ENCODE measurements at places on chromosomes 12 and 14.

DNA sequence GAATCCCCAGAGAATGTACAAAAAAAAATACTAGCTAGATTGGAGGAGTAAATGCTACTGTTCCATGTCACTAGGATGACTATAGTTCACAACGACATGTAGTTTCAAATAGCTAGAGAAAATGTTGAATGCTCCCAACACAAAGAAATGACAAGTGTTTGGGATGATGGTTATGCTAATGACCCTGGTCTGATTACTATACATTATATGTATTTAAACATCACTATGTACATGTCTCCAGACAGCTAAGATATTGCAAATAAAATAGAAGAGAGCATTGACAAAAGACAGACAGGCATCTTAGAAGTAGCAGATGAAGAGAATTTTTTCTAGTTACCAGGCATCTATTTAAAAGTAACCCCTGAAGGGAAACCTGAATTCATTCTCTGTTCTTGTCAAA is 281.6 kb upstream of the SLC16A7 start:
- DNase-seq: no peak

DNA sequence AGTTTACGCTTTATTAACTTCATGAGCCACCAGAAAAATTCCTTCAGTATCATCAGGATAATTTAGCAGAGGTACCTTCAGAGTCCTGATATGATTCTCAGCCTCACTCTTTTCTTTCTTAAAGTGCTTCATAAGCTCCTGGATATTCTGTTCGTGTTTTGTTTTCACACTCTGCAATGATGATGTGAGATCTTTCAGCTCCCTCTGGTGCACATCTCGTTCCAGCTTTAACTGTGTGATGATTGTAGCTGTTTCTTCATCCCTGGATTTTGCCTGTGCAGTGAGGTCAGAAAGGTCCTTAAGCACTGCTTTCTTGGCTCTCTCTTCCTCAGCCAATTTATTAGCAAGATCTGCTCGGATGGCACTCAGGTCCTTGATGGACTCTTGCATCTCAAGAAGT is 156.7 kb downstream of the CEP128 start:
- no peak for DNase-seq

DNA sequence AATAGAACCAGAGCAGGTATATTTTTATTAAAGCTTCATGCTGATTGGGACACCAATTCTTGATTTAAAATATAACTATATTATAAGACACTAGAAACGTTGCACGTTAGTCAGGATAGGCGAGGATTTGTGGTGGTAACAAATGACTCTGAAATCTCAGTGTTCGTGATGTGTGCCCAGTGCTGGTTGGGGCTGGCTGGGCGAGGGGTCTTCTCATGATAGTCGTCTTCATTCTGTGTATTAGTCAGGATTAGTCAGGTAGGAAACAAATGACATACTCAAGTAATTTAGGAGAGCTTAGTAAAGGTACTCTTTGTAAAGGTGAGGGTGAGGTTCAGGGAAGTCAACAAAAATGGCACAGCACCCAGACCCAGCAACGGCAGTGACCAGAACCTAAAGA is 73.9 kb upstream of the HIF1A start:
- DNase-seq: no peak

- DNase-seq: no peak
Observed at GRCh38 chr14:100065111-100065871, at the start of gene EVL. EVL (plus strand) TSS chr14:100065422; CDS start chr14:100065501, 79 bp downstream.

GRCh38 chr12:122849352-122850047 is 14.2 kb downstream of the HIP1R start:
- no peak for DNase-seq

DNA sequence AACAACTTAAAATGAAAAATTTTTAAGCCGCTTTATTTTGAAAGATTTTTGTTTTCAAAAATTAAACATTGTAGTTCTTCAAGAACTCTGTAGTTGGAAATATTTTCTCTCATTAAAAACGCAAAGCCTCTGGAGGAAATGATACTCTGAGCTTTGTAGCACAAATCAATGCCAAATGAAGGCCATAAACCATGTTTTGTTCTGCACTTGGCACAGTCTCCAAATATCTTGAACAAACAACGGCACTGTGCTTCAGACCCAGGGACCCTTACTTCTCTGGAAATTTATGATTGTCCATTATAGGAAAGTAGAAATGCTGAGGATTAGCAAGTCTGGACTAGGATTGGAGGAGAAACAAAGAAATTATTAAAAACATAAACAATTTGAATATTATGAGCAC is 160.8 kb upstream of the BMP4 start:
- no peak for DNase-seq

DNA sequence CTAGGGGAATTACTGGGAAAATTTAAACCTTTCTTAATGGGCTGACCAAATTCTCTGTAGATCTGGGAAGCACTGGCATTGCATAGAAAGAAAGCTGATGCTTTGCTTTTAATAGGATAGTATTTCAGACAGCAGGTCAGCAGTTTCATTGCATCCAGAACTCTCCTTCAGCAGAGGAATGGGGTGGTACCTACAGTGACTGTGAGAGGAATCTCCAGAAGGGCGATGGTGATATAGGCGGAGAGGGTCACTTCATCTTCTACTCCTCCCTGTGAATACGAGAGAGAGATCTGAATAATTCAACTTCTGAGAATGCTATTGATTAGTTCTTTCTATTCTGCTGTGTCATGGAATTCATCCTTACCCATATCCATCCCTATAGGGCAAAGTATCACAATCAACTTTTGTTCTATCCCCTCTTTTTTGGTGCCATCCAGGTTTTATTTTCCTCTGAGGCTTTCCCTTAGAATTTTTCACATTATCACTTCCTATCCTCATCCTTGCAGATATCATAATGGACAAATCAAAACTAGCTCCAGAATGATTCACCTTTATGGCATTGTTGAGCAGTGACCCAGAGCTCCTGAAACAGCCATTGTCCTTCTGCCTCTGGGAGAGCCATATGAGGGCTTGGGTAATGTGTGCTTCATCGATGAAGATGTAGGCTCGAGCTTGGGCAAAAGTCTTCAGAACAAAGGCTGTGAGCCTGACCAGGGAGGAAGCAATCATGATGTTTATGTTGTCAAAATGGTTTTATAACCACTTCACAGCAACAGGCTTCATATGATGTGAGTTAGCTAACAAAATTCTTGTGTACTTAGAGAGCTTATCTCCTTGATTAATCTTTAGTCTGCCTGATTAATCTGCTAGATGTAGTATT is 38.3 kb downstream of the A2M start:
- no peak for DNase-seq

DNA sequence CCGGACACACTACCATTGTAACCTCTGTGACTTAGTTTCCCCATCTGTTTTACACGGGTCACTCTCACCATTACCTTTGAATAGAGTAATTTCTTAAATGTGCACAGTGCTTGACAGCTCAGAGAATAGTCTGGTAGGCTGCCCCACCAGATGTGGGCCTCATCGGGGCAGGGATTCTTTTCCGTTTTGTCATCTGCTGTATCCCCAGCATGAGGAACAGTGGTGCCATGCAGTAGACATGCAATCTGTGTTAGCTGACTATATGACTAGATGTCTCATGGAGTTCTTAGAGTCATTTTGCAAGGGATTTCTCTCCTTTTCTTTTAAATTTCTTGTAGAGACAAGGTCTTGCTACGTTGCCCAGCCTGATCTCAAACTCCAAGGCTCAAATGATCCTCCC is 44.9 kb upstream of the PLEKHG3 start:
- no peak for DNase-seq

DNA sequence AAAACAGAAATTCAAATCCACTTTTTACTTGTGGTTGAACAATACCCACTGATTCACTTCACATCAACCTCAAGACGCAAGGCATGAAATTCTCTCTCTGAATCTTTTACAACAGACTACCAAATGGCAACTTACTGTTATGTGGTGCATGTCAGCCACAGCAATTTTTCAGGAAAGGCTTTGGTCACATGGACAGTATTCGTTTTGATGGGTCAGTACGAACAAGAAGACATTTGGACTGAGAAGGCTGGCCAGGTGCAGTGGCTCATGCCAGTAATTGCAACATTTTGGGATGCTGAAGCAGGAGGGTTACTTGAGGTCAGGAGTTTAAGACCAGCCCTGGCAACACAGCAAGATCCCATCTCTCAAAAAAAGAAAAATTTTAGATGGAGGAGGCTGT is 144.0 kb downstream of the SEC23A start:
- no peak for DNase-seq

DNA sequence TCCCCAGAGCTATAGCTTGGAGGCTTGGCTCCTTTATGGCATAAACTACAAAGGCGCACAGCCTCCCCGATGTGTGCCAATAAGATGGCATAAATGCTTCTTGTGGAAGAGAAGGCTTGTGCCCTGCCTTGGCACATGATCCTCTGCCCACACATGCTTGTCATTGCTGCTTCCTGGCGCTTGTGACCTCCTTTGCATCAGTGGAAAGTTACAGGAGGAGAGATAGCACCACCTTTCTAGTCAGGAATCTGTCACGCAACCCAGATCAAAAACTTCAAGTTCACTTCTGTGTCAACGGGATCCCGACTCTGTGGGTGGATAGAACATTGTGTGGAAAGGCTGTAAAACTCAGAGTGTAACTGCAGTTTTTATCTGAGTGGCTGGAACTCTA is 183.8 kb upstream of the HIF1A start:
- DNase-seq: no peak

DNA sequence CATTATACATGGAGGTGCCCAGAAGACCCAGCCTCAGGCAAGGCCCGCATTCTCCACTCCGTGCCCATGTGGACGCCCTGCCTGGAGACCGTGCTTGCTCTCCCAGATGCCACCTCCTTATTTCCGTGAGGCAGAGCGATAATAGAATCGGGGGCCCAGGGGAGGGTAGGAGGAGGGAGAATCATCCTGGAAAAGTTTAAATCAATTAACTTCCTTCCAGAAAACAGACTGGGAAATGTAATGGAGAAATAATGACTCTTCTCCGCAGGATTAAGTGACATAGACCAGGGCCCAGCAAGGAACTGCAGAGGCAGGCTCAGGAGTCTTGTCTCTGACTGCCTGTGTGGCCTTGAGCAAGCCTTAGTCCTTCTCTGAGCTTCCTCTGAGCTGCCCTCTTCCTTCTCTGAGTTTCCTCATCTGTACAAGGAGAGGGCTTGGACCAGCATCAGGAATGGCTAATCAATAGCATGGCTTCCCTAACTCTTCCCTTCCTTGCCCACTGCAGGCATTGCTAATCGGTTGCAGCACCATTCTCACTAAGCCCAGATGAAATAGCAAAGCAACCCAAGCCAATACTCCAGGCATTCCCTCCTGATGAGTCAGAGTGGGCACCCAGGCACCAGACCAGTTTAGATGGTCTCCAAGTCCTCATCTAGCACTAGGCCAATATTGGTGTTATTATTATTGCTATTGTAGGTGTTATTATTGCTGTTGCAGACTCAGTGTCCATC is 11.3 kb upstream of the FAM222A start:
- no peak for DNase-seq

DNA sequence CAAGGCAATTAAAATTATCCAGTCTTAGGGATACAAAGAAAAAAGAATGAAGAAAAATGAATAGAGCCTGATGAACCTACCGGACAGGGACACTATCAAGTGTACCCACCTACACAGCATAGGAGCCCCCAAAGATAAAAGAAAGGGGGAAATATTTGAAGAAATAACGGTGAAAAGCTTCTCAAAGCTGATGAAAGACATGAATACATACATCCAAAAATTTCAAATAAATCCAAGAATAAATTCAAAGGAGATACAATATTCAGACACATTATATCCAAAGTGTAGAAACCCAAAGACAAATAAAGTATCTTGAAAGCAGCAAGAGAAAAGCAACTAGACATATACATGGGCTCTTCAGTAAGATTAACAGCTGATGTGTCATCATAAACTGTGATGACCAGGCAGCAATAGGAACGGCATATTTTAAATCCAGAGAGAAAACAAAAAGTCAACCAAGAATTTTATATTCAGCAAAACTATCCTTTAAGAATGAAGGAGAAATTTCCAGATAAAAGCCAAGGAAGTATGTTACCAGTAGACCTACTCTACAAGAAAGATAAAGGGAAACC is 56.0 kb downstream of the CDK17 start:
- DNase-seq: no peak

- DNase-seq: no peak
Observed at GRCh38 chr12:93098077-93098476, 169.0 kb upstream of the EEA1 start.

DNA sequence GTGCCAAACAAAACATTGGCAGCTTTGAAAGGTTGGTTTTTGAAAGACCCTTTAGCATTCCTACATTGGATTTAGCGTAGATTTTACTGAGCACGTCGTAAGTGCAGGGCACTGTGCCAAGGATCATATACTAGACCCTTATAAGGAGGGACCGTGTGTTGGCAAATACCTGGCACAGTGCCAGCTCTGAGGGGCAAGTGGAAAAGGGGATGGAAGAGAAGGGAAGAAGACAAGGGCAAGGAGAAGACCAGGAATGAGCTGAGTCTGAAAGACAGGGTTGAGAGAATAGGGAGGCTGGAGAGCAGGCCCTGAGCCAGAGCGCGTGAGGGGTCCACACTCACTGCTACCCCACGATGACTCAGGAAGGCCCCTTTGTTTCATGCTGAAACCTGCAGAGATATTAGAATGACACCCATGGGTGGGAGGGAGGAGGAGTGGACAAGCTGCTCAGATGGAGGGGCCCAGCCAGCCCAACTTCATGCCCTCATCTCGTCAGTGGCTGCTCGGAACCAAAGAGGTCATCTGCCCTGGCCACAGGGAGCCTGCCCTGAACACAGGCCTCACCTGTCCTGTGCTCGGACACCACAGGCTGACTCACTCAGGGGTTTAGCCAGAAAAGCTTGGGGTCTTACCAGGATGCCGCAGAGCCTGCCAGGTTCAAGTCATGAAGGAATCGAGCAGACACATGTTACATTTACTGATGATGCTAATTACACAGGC is 25.0 kb downstream of the RAB35 start:
- no peak for DNase-seq

DNA sequence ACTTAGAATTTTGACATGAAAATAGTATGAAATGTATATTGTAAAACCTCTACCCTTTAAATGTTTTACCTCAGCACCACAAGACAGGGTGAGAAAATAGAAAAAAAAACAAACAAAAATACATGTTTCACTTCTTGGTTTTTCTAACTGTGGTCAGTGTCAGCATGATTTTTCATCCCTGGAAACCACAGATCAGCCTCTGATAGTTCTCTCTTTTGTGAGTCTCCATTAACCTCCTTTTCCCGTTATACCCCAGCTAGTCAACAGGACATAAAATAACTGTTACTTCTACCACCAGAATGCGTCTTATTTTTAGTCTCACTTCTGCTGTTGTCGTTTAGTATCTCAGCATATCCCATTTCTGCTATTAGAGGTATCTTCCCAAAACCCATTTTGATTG is 48.3 kb upstream of the KCNMB4 start:
- no peak for DNase-seq

GRCh38 chr14:50013198-50013918 is 103.0 kb downstream of the VCPKMT start:
- DNase-seq: no peak

DNA sequence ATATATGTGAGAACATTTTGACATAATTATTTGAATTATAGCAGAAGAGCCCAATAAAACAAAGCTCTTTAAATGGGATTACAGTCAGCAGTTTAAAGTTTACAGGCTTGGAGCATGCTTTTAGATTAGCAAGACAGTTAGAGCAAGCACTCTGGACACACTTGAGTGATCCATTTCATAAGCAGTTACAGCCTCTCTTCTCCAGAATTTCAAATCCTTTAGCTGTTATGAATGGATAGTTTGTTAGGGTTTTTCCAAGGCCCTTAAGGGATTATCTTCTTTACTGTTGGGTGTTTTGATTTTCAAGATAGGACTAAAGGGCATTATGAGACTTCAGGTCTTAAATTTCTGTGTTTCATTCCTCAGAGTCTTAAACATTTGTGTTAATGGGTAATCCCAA is 36.3 kb downstream of the BEST3 start:
- no peak for DNase-seq

Measured in HuH-7 (cell line).